Cerebellum (tissue), 4 donors: ENCODE measurements at places on chromosomes 12 and 14. TPM values are rescaled to one million over a fixed set of nuclear protein-coding genes. Genes with fewer than 3 reads are reported as not detected.

Gene FOXG1
- total RNA-seq: 0.09 TPM

Gene MIP
- total RNA-seq: not detected

Gene GCH1
- total RNA-seq: 1.8 TPM

Gene ETV6
- total RNA-seq: 4.8 TPM

Gene MGP
- 20.6 TPM for total RNA-seq

Gene ANO2
- total RNA-seq: 17.1 TPM

Gene SLC15A4
- total RNA-seq: 48.1 TPM

Gene PPM1H
- total RNA-seq: 26.5 TPM

Gene ESR2
- total RNA-seq: 3.7 TPM

Gene TULP3
- total RNA-seq: 14.6 TPM

Gene PLEKHD1
- 1.3 TPM for total RNA-seq

Gene DBX2
- total RNA-seq: 0.73 TPM

Gene HOXC13
- total RNA-seq: not detected

Gene PZP
- total RNA-seq: not detected

Gene CCDC85C
- 11.3 TPM for total RNA-seq

Gene PCED1B
- 0.27 TPM for total RNA-seq

Gene B4GALNT1
- 36.3 TPM for total RNA-seq

Gene UNC79
- total RNA-seq: 50.0 TPM

Gene TPPP2
- total RNA-seq: not detected

Gene C1S
- total RNA-seq: 14.7 TPM

Gene TMEM63C
- 16.9 TPM for total RNA-seq

Gene GDF11
- 11.8 TPM for total RNA-seq

Gene C12orf50
- total RNA-seq: 0.36 TPM

Gene BCAT1
- 50.1 TPM for total RNA-seq

Gene GPR135
- total RNA-seq: 11.7 TPM

Gene CCDC198
- 5.4 TPM for total RNA-seq

Gene KRT72
- not detected for total RNA-seq

Gene ABCC9
- total RNA-seq: 12.6 TPM

Gene HECTD1
- total RNA-seq: 290 TPM

Gene EPYC
- not detected for total RNA-seq

Gene PELI2
- total RNA-seq: 55.0 TPM

Gene OTX2
- 24.6 TPM for total RNA-seq

Gene MPHOSPH9
- 95.9 TPM for total RNA-seq

Gene WSCD2
- 3.6 TPM for total RNA-seq

Gene SSPN
- total RNA-seq: 7.3 TPM

Gene CEP170B
- 13.3 TPM for total RNA-seq

Gene VASH1
- total RNA-seq: 35.5 TPM

Gene ACRBP
- 1.7 TPM for total RNA-seq

Gene IFNG-AS1
- not detected for total RNA-seq

Gene HCAR3
- 0.82 TPM for total RNA-seq

Gene DUSP6
- 30.8 TPM for total RNA-seq

Gene PIK3C2G
- 10.5 TPM for total RNA-seq

Gene WNT1
- total RNA-seq: not detected

Gene PTGDR
- total RNA-seq: 0.36 TPM

Gene SETD1B
- 3.8 TPM for total RNA-seq

Gene TPH2
- 1.00 TPM for total RNA-seq

Gene SIX1
- total RNA-seq: 0.36 TPM

Gene TDG
- total RNA-seq: 42.9 TPM

Gene ORMDL2
- 8.3 TPM for total RNA-seq
